ENCODE measurements at places on chromosomes 1 and 21.

DNA sequence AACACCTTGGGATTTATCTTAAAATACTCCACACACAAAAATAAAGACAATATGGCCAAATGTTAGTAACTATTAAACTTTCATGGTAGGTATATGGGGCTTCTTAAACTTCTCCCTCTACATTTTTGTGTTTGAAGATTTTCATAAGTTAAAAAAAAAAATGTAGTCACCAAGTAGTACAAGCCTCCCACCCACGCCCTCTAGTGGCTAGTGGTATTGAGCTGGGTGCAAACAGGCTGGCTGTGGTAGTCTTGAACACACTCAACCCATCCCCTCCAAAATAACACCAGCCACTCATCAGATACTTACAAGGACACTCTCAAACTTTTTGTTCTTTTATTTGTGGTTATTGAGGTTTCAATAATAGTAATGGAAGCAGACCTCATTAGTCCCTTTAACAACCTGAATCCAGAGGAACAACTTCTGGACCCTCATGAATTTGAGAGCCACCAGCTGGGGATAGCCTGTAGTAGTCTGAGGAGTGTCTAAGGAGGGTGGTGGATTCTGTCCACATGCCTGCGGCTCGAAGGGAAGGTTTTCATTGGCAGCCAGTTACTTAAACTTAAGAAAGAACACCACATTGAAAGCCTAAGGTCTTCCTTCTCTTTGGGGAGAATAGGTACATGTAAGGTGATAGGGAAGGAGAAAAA is 15.6 kb downstream of the RD3 start:
- peak; percentile 60 for DNase-seq
- H3K4me1 ChIP-seq = no peaks in the 10 kb centered on the region
- H3K4me3 ChIP-seq = no peak overlapping the region
- H3K27ac ChIP-seq = no peak overlapping the region
- H3K36me3 ChIP-seq = no peaks in the 10 kb centered on the region

DNA sequence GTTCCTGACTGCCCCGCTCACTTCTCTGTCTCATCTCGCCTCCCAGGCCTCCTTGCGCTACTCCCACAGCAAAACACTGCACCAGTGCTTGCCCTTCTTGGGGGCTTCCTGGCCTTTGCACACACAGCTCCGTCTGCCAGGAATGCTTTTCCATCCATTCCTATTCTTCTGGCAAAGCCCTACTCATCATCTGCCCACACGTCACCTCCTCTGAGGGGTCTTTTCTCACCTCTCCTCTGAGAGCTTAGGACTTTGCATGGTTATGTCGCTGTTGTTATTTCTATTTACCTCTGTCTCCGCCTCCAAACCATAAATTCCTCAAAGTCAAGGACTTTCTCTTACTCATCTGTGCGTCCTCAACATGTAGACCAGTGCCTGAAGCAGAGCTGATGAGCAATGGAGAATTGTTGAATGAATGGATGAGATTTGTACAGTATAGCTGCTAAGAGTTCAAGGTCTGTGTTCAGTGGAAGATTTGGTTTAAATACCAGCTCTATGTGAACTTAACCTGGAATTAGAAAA is 26.4 kb upstream of the BTG2 start:
- H3K4me3 ChIP-seq = no peak overlapping the region
- H3K27ac ChIP-seq = no peak overlapping the region
- no peak for DNase-seq
- H3K27me3 ChIP-seq = no peaks in the 10 kb centered on the region
- H3K4me1 ChIP-seq = peaks cover 13% of the 10 kb centered on the region

DNA sequence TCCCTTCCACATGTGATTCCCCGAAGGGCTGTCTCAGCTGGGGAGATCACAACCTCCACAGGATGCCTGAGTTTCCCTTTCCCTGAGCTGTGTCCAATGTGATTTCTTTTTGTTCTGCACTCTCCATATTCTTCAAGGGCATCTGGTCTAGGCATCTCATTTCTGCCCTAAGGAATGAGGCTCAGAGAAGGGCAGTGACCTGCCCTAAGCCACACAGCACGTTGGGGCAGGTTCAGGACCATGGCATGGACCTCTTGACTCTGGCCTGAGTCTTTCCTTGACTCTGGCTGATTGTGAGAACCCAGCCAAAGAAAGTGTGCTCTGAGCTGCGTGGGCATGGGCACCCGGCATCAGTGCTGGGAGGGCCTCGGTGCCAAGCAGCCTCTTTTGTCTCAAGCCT is 590.3 kb downstream of the PTPRU start:
- no peaks in the 10 kb centered on the region for H3K27me3 ChIP-seq
- no peaks in the 10 kb centered on the region for H3K36me3 ChIP-seq
- DNase-seq = no peak
- no peak overlapping the region for H3K4me3 ChIP-seq
- H3K4me1 ChIP-seq = no peaks in the 10 kb centered on the region

DNA sequence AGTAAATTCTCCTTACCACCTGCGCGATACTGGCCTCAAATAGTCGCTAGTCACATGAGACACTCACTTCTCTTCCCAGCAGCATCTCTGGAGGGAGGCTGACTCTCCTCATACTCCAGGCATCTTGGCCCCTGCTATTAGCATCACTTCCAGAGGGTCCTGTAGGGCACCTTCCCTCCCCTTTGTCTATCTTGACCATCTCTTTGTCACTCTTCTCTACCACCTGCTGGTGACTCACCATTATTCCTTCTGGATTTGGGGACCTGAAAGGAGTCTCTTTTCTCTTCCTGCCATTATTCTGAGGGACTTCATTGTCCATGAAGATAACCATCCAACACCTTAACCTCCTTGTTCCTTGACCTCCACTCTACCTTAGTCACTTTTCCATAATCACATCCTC is 31.7 kb upstream of the GPR37L1 start:
- no peak overlapping the region for H3K4me3 ChIP-seq
- no peaks in the 10 kb centered on the region for H3K4me1 ChIP-seq
- no peak overlapping the region for H3K27ac ChIP-seq
- no peaks in the 10 kb centered on the region for H3K36me3 ChIP-seq

DNA sequence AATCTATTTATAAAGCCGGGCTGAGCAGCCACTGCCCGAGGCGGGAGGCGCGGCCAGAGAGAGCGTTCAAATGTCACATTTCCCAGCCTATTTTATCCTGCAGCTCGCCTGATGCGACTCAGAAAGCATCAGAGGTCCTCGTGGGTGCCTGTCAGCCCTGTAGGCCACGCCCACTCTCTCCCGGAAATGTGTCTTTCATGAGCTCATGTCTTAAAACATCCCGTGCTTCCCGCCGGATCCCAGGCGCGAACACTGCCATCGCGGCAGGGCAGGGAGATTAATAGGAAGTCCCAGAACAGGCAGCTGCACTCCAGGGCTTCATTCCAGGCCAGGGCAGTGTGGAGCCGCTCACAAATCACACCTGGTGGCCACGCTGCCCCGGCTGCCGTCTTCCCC is 117.5 kb downstream of the PRDM16 start:
- H3K4me1 ChIP-seq = no peaks in the 10 kb centered on the region
- peaks cover under 1% of the 10 kb centered on the region for H3K27me3 ChIP-seq
- no peak for DNase-seq
- H3K4me3 ChIP-seq = no peak overlapping the region
- H3K27ac ChIP-seq = no peak overlapping the region

DNA sequence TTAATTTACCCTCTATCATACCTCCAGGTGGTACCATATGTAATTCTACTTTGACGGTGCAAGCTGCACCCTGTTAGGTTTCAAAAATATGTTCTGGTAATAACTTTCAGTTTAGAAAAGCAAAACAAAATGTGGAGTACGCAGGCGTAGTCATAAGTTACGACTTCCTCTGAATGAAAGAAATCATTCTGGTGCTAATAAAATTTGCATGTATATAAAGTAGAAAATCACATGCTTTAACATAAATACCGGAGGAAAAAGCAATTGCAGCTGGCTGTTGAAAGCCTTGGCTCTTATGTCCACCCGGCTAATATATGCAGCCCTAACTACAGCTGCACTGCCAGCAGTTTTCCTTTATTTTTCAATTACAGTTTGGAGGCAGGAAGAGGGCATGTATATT is 65.2 kb upstream of the TMPRSS15 start:
- no peaks in the 10 kb centered on the region for H3K4me1 ChIP-seq
- DNase-seq = no peak
- H3K36me3 ChIP-seq = no peaks in the 10 kb centered on the region
- H3K27ac ChIP-seq = no peak overlapping the region
- H3K27me3 ChIP-seq = no peaks in the 10 kb centered on the region

DNA sequence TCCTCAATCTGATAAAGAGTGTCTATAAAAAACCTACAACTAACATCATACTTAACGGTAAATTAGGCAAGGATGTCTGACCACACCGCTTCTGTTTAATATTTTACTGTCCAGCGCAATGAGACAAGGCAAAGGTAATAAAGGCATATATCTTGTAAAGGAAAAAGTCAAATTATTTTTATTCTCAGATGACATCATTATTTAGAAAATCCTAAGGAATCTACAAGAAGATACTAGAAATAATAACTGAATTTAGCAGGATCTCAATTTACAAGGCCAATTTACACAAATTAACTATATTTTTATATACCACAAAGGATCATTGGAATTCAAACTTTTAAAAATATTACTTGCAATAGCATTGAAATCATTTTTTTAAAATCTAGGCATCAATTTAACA is 29.4 kb downstream of the GJA4 start:
- H3K27ac ChIP-seq = no peak overlapping the region
- H3K36me3 ChIP-seq = no peaks in the 10 kb centered on the region
- no peak for DNase-seq
- no peaks in the 10 kb centered on the region for H3K27me3 ChIP-seq
- no peak overlapping the region for H3K4me3 ChIP-seq

DNA sequence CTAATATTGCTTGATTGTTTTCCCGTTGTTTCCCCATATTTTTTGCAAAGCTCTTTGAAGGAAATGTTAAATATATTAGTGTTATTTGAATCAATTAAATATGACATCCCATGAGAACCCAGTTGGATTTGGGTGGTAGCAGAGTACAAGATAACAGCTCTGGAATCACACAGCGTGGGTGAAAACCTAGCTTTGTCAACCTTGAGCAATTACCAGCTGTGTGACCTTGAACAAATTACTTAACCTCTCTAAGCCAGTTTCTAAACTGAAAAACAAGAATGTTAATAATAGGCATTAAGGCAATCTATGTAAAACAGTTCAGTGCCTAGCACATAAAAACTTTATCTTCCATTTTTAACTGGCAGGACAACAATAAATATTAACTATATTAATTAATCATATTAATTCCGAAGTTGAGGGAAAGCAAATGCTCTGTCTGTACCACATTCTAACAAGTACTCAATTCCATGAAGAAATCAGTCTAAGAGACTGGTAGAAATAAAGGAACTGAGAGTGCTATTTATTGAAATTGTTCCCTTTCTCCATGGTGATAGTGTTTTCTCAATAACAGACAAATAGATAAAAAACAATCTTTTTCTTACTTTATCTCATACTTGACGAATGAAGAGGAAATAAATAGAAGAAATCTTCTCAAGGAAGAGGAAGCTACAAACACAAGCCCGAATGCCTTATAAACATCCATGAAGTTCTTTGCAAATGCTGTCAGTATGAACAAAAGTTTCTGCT is 27.0 kb downstream of the DNASE2B start:
- H3K36me3 ChIP-seq = no peaks in the 10 kb centered on the region
- H3K4me1 ChIP-seq = peaks cover 2% of the 10 kb centered on the region
- no peak overlapping the region for H3K4me3 ChIP-seq
- H3K27me3 ChIP-seq = no peaks in the 10 kb centered on the region
- DNase-seq = peak; percentile 5
- H3K27ac ChIP-seq = no peak overlapping the region

GRCh38 chr1:67880056-67880601 is 46.9 kb upstream of the GNG12 start:
- H3K27ac ChIP-seq = no peak overlapping the region
- H3K4me1 ChIP-seq = no peaks in the 10 kb centered on the region
- DNase-seq = peak; percentile 40
- no peaks in the 10 kb centered on the region for H3K27me3 ChIP-seq
- H3K4me3 ChIP-seq = no peak overlapping the region

GRCh38 chr1:203555076-203555475 is 61.1 kb downstream of the OPTC start:
- no peak overlapping the region for H3K27ac ChIP-seq
- peaks cover 31% of the 10 kb centered on the region for H3K4me1 ChIP-seq
- peak; percentile 37 for DNase-seq
- no peak overlapping the region for H3K4me3 ChIP-seq
- H3K27me3 ChIP-seq = no peaks in the 10 kb centered on the region
- no peaks in the 10 kb centered on the region for H3K36me3 ChIP-seq

DNA sequence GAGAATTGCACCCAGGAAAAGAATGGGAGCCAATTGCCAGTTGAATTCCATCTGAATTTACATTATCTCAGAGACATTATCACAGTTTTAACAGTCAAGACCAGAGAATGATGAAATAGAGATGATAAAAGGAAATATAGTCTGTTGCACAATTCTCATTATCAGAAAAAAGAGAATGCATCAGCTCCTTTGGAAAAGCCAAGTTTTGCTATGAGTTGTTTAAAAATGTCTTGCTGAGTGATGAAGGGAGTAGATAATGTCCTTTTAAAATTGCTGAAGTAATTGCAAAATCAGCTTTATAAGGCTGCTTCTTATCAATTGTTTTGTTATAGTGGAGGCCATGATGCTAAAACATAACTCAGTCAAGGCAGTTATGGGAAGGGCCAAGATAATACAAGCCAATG is 37.9 kb upstream of the EEIG2 start:
- H3K4me3 ChIP-seq = no peak overlapping the region
- no peaks in the 10 kb centered on the region for H3K4me1 ChIP-seq
- H3K27me3 ChIP-seq = no peaks in the 10 kb centered on the region
- no peak overlapping the region for H3K27ac ChIP-seq

- H3K27ac ChIP-seq = no peak overlapping the region
- no peaks in the 10 kb centered on the region for H3K36me3 ChIP-seq
- peak; percentile 53 for DNase-seq
Measured at GRCh38 chr21:28754127-28754611, 238.5 kb downstream of the LTN1 start.

- no peak for DNase-seq
- H3K27me3 ChIP-seq = no peaks in the 10 kb centered on the region
- H3K4me3 ChIP-seq = no peak overlapping the region
Measured at GRCh38 chr1:15035236-15035635, 118.3 kb upstream of the TMEM51 start.
